ENCODE measurements at places on chromosomes 11 and 22.

DNA sequence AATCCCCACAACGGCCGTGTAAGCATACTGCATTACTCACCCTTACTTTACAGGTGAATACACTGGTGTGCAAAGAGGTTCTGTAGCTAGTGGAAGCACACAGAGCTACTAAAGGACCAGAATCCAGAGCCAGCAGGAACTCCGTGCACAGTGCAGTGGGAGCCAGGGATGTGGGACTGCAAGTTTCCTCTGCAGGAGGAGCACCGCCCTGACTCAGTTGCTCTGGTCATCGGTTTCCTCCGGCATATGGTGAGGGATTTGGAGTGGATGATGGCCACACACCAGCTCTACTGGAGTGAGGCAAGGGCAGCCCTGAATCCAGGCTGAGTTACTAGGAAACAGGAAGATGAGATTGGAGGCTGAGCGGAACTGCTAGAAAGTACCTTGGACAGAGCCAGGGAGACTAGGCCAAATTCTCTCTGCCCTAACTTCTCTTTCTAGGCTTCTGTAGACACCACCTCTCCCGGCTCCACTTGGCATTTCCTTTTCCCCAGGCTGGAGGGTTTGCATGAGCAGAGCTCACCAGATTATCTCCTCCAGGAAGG is 18.2 kb upstream of the C22orf42 start:
- no peak for DNase-seq

DNA sequence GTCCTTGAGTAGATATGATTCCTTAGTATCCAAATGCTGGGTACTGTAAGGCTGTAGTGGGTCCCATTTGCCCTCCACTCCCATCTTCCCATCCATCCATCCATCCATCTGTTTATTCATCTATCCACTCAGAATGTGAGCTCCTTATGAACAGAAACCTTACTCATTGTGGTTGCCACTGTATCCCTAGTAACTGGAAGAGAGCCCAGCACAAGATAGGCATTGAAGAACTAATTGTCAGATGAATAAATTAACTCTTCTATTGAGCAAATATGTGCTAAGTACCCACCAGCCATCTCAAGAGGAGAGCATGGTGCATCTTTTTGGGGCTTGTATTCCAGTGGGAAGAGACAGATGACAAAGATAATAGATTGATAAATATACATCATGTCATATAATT is 86.4 kb upstream of the SEZ6L start:
- DNase-seq = no peak

DNA sequence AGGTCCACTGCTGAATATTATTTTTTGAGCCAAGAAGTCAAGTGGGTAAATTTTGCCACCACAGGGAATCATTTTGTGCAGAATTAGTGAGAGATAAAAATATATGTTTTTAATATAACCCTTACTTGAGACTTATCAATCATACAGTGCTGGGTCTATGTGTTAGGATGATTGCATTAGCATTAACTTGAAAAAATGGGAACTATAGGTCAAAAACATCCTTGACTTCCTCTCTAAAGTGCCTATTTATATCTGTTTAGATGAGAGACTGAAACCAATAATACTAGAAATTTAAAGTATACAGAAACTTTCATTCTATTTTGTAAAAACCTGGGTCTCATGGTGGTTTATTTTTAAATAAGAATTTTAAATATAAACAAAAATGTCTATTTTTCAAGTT is 65.1 kb upstream of the CARD18 start:
- no peak for DNase-seq

DNA sequence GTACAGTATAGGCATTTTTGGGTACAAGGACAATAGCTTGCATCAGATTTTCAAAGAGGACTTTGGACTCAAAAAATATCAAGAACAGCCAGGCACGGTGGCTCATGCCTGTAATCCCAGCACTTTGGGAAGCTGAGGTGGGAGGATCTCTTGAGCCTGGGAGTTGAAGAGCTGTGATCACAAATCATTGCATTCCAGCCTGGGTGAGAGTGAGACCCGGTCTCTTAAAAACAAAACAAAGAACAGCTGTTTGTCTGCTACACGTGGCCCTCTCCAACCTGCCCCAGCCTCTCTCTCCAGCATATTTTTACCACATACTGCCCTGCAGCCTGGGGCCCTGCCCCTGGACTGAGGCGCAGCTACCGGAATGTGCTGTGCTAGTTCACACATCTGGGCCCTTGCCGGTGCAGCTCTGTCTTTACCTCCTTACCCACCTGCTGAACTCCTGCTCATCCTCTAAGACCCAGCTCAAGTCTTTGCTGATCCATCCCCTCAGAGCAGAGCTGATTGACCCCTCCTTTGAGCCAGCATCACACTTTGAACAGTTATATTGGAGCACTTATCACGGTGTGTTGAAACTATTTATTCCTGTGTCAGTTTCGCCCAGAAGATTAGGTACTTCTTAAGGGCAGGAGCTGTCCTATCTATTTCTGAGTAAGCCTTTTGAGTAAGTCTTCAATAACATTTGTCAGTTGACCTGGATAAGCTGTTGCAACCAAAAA is 29.4 kb downstream of the GRIK4 start:
- DNase-seq = no peak

- no peak for DNase-seq
These were observed 29.3 kb upstream of the TCF20 start for GRCh38 chr22:42299586-42300258.
